SW 1271 (cell line): ENCODE measurements at places on chromosomes 12 and 14.
A peak's percentile ranks its signal among the peaks of the same experiment; 100 is the strongest.

DNA sequence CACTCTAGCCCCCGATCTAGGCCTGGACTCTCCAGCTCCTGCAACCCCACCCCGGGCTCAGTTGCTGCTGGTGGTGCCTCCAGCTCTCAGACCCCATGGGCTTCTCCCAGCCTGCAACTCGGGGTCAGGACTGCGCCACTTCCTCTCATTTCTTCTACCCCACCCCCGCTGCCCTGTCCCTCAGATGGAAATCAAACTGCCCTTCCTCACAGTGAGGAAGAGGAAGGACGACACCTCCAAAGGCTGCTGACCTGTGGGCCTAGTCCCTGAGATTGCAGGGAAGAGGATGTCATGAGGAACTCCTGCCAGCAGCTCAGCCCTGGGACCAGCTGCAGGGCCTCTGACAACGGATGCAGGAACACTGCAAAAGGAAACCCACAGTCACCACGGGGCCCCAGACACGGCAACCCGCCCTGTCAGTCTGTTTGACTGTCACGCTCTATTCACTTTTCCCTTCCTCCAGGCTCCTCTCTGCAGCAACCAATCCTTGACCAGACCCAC is 29.3 kb upstream of the PNMA1 start:
- no peak for DNase-seq

DNA sequence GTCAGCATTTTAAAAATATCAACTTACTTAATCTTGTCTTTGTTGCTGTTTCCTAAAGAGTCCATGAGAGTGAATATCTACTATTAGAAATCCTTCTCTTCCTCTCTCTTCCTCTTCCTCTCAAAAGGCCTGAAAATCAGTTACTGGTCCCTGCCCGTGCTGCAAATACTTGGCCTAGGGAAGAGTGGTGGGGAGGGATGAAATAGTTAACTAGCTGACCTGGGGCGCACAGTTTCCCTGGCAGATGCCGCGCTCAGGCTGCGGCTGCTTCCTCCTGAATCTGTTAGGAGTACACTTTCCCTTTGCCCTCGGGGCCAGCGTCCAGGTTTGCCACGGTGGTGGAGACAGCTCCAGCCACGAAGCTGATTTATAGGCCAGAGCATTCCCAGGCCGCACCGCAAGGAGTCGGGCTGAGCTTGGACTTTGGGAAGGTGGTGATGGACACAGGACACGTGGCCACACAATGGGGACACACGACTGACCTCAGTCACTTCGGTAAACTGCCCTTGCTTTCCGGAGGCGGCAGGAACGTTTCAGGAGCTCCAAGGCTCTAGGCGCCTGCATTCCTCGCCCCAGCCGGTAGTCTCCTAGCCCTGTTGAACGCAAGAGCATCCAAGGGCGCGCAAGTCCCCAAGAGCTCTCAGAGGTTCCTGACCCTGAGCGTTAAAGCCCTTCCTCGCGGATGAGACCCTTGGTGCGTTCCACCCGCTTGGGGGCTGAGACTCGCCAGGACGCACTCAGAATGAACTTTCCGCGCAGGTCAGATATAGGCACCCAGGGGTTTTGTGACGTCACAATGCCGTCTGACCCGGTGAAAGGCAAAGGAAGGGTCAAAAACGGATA is 7.1 kb upstream of the ASCL1 start:
- no peak for DNase-seq

DNA sequence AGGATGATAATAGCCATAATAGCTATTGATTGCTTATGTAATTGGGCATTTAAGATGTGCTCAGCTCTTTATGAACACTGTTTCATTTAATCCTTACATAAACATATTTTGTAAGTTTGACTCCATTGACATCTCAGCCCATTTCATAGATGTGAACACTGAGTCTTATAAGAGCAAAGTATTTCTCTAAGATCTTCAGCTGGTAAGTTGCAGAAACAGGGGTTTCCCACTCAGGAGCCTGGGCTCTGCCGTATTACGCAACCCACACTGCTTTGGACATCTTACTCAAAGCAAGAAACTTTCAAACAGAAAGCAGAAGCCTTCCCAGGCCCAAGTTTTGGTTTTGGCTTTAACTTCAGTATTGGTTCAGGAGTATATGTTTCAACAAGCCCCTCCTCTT is 705.1 kb downstream of the MED13L start:
- no peak for DNase-seq

GRCh38 chr14:101979666-101980065 is 15.3 kb downstream of the DYNC1H1 start:
- DNase-seq: no peak

- no peak for DNase-seq
Observed at GRCh38 chr12:124082687-124083086, 109.7 kb downstream of the ZNF664 start.

- DNase-seq: no peak
Observed at GRCh38 chr14:22726012-22726411, 40.5 kb upstream of the OXA1L start.

DNA sequence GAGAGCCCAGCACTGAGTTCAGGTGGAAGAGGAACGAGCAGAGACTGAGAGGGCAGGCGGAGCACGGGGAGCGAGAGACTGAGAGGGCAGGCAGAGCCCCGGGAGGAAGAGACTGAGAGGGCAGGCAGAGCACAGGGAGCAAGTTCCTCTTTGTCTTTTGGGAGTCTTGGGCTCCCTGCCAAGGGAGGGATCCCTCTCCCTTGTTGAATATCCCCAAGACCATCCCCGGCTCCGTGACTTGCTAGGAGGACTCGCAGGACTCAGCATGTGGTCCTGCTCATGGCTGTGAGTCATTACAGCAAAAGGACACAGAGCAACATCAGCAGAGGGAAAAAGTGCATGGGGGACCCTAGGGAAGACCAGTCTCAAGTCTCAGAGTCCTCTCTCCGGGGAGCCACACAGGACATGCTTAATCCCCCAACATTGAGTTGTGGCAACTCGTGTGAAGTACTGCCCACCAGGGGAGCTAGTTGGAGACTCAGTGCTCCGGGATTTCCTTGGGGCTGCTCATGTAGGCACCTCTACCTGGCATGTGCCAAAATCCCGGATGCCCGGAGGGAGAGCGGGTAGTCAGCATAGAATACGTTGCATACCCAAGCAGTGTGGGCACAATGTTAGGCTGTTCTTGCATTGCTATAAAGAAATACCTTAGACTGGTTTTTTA is 81.0 kb downstream of the CCDC92 start:
- DNase-seq: no peak

GRCh38 chr12:7152818-7153217 is 22.6 kb downstream of the CLSTN3 start:
- no peak for DNase-seq

DNA sequence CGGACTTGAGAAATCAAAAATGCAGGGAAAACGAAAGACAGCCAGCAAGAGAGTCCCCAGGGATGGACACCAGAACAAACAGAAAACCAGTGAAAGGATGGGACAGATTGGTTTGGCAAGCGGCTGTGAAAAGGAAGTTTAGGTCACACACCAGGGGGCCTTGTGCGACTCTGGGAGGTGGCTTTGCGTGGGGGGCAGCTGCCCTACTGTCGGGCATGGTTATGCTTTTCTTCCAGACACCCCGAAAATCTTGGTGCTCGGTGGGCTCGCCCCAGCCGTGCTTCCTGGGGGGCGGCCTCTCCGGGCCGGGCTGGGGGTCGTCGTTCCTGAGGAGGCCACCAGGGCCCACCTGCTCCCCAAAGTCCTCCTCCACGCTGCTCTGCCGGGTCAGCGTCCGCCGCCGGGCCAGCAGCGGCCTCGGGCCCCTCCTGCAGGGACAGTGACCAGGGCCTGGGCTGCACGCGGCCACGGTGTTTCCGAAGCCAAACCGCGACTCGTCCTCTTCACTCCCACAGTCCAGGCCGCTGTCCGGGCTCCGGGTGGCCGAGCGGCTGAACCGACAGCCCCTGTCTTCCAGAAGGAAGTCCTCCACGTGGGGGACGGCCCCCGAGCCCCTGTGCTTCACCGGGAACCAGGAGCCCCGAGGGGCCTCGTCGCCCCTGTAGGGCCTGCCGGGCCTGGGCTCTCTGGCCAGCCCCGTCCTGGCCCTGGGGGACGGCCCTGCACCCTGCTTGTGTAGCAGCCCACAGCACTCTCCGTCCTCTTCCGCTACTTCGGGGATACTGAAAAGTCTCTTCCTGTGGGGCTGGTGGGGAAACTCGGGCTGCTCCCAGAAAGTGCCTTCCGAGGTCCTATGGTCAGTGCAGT is 86.5 kb downstream of the PIWIL1 start:
- no peak for DNase-seq

- peak; percentile 19 for DNase-seq
Observed at GRCh38 chr12:5586201-5586600, 154.3 kb downstream of the NTF3 start.

DNA sequence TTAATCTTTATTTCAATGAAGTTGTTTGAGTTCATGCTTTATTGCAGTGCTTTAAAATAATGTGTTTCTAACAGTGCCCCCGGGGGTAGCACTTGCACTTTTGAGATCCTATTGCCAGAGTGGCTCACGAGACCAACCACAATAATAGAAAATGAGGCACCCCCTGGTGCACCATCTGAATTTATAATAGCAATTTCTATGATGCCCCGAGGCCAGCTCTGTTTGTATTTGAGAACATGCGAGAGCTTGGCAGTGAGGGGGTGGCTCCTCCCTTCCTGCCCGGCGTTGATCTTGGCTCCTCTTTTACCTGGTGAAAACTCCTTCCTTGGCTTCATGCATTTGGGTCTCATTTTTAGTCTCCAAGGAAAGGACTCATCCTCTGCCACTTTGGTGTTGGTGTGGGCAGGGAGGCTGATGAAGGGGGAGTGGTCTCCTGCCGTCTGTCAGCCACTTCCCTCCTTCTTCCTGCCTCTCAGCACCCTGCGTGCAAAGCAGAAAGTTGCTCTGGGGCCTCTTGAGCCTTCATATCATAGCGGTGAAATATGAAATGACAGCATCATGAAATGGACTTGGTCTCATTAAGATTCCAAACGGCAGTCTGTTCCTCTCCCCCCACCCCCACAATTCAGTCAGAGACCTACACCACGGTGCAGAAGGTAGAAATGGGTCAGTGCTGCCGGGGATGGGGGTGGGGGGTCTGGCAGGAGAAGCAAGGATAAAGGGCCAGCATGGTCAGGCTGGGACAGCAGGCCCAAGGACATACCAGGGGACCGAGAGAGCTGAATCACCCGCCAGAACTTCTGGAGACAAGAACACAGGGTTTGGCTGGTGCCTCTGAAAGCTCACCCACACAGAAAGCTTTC is 17.7 kb upstream of the NRXN3 start:
- DNase-seq: no peak

DNA sequence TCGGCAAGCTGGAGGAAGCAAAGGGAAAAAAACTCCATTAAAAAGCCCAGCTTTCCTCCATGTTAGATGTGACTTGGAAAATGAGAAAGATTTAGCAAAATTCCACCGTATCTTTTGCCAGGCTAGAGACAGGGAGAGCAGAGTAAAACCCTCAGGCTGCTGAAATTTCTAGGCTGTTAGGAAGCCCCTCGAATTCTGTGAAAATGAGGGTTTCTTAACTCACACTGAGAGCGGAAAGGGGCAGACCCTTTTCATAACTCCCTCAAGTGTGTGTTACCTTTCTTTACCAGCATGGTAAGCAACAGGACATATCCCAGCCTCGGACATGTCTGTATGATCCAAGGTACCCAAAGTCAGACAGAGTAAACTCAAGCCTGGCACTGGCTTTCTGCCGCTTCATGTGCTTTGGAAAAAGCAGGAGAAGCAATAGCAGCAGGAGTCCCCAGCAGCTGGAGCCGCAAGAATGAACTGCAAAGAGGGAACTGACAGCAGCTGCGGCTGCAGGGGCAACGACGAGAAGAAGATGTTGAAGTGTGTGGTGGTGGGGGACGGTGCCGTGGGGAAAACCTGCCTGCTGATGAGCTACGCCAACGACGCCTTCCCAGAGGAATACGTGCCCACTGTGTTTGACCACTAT is at the start of gene RHOJ:
Gene RHOJ (plus strand): TSS at position 37 of the 637 bp plus-strand sequence. CDS start 427 bp downstream, at position 464.
- no peak for DNase-seq

GRCh38 chr12:130571089-130571488 is 145.0 kb downstream of the RIMBP2 start:
- no peak for DNase-seq

GRCh38 chr12:112842441-112842840 is 50.9 kb downstream of the RPH3A start:
- no peak for DNase-seq

DNA sequence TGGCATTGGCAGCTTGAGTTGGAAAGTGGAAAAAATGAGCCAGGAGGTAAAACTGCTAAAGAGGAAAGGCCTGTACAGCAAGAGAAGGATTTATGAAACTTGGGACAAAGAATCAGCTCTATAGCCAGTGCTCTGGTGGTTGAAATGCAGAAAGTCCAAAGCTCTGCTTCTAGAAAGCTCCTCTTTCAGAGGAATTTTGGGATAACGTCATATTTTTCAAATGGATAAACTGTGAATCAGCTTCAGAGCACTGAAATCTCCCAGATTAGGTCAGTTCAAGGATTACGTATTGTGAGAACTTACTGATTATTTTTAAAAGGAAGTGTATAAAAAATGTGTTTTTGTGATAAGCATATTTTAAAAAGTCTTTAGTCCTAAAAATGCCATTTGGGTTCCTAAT is 203.1 kb upstream of the CNOT2 start:
- DNase-seq: no peak

- no peak for DNase-seq
Observed at GRCh38 chr12:72491426-72491825, 219.3 kb downstream of the TRHDE start.

DNA sequence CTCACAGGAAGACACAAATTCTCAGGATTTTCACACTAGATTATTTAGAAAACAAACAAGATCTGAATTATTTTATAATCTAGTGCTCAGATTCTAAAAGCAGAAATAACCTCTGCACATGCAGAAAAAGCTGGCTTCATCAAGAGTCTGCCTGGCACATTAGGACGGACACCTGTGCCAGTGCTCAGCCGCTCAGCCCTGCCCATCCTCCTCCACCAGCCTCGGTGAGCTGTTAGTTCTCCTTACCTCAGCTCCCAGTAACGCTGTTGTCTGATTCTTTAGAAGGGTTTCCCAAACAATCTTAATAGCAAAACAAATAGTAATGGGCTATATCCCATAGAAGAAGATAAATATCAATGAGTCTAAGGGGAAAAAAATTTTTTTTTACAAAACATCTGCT is 27.7 kb downstream of the DUSP16 start:
- no peak for DNase-seq

- no peak for DNase-seq
Observed at GRCh38 chr12:4943938-4944284, 34.2 kb downstream of the KCNA1 start.

DNA sequence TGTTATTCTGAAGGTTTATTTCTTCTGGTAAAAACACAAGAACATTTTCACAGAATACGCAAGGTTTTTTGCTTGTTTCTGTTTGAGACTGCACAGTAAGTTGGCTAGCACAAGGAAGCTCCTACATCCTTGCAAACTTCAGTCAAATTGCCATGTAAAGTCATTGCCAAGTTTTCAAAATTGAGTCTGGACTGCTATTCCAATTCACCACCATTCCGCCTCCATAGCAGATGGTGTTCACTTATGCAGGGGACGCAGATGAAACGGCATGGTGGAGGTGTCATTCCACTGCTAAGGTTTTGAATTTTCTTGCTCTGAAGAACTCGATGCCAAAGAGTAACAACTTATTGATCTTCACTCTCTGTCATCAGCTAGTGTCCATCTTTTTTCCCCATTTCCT is 303.9 kb upstream of the SYT1 start:
- DNase-seq: no peak
